ENCODE measurements at places on chromosomes 1 and 21.

DNA sequence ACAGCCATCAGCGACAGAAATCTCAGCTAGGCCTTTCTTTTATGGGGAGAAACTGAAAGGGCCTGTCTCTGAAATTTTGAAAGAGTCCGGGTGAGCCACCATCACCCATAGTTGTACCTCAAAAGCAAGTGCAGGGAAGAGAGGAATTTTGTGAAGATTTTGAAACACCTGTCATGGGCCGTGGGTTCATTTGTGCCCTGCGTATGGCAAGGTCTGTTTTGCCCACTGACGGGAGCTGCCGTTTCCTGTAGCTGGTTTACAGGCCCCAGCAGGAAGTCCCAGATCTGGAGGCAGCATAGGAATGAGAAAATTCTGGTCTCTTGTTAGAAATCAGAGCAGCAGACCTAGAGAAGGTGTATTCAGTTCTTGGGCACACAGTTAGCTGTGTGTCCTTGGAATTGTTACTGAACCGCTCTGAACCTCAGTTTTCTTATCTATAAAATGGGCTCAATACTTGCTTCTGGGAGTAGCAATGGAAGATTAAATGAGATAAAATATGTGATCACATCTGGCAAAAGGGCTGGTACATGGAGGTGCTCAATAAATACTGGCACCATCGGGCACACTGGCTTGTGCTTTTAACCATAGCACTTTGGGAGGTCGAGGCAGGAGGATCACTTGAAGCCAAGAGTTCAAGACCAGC is 52.5 kb downstream of the MAN1C1 start:
- no peak for DNase-seq

DNA sequence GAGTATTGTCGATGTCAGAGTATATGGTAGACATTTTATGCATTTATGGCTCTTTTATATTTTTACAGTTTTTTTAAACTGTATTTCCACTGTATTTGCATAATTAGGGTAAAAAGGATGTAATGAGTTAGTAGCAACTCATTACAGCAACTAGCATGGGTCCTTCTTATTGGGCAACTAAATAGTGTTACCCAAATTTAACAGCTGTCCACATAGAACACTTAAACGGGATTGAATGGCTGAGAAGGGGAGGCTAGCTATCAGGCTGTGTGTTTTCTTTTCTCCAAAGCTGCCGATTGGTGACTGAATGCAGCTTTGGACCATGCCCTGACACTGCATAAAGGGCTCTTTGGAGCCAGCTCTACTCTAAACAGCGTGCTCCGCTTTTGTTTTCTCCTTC is 75.4 kb downstream of the PTPRC start:
- no peak for DNase-seq

DNA sequence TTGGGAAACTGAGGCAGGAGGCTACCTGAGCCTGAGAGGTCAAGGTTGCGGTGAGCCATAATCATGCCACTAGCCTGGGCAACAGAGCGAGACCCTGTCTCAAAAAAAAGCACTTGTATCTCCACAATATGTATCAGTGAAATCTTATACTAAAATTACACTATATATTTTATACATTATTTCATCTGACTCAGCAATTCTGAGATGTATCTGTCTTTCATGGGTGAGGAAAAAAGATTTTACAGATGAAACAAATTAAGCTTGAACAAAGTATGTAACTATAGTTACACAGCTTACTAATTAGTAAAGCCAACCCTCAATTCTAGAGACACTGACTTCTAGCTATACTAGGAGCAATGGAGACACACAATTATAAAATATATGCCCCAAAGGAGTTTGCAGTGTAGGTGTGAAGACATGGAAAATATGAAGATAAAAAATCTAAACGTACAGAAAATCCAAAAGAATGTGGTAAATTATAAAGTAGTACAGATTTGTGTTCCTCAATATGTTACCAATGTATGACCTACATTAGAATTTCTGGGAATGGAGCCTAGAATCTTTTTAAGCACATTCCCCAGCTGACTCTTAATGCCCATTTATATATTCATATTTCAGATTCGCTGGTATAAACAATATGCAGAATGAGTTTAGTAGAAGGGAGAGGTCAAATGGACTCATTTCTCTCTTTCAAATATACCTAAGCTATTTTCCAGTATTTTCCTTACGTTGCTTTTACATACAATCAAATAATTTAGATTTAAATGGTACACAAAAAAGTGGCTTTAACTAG is 14.6 kb downstream of the GTF2B start:
- DNase-seq = no peak

GRCh38 chr1:6008084-6008415 is 15.8 kb upstream of the NPHP4 start:
- DNase-seq = no peak

GRCh38 chr21:38323721-38324531 is 67.1 kb downstream of the KCNJ15 start:
- no peak for DNase-seq

GRCh38 chr1:149934356-149934755 is 2.3 kb downstream of the MTMR11 start:
- no peak for DNase-seq

- no peak for DNase-seq
Measured at GRCh38 chr1:183891158-183891856, 86.4 kb downstream of the RGL1 start.

DNA sequence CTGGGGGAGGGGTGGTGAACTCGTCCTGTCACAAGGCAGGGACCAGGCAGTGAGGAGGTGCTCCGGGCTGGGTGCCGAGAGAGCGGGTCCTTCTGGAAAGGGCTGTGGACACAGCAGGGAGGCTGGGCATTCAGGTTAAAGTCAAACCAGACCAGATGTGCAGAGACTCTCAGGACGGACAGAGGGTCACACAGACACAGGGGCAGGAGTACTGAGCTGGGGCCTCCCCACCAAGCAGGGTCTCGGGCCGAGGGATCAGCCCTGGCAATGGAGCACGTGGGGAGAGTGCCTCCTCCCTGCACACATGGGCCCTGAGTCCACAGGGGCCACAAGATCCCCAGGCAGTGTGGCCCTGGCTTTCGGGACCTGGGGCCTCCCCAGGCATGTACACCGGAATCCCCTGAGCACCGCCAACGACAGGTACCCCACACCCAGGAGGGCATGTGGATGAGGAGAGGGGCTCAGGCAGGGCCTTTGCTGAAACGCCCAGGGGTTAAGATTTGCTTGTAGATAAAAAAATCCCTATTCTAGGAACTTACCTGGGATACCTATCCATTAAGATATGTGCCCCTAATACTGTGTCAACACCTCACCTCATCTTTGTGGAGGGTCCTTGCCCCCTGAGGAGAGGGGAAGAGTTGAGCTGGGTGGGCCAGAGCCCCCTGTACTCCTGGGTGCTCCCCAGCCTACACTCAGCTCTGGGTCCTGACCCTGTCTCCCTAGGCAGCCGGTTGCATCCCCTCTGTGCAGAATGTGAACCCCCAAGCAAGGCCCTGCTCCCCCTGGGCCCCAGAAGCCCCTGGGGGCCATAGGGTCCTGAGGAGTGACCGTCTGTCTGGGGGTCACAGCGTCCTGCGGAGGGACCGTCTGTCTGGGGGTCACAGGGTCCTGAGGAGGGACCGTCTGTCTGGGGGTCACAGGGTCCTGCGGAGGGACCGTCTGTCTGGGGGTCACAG is 46.9 kb upstream of the ADARB1 start:
- DNase-seq = no peak

DNA sequence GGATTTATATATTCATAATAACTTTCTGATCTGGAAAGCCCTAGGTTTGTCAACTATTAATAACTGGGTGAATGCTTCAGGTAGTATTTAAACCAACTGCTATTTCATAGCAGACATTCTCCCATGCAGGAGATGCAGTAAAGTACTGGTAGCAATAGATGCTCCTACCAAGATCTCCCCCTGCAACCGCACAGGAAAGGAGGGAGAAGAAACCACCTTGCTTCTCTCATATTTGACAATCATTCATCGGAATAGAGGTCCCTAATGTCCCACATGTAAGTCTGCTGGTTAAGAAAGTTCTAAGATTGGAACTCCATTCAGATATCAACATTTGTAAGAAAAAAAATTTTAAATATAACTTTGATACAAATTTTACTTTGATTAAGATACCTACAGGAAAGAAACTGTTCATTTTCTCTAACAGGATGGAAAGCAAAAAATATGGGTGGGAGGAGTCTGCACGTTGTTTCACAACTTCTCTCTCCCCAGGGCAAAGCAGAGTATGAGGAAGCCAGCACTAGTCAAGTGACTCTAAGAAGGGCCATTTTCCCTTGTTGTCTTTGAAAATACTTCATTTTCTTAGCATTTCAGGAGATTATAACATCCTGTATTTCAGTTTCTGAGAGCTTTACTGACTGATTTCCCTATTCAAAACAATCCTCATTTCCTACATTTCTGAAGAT is at the start of gene PYHIN1:
PYHIN1 (plus strand) TSS at position 498 of the 683 bp plus-strand sequence. CDS start 5,359 bp downstream, outside the sequence.
- DNase-seq = no peak

DNA sequence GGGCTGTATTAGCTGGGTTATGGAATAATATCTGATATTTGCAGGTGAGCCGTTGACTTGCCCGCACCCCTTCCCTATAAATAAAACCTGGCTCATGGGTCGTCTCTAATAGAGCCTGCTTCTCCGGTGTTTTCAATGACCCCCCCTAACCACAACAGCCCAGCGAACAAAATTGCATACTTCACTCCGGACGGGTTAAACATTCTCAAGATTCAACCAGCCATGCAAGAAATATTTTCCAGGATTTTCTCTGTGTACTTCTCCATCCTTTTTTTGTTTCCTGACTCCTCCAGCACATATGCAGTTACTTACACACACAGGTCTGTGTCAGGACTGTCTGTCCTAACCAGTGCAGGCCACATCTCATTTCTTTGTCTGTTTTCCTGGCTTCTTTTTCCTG is 267.7 kb downstream of the ZNF648 start:
- no peak for DNase-seq

GRCh38 chr21:38202811-38203210 is 54.0 kb upstream of the KCNJ15 start:
- no peak for DNase-seq

Data from hepatic stellate cell (primary cell).